CD4-positive, alpha-beta T cell treated with Interleukin-6 at 100 ng/mL for 8 hours (primary cell): ENCODE measurements at places on chromosomes 5 and 9.
A peak's percentile ranks its signal among the peaks of the same experiment; 100 is the strongest.

DNA sequence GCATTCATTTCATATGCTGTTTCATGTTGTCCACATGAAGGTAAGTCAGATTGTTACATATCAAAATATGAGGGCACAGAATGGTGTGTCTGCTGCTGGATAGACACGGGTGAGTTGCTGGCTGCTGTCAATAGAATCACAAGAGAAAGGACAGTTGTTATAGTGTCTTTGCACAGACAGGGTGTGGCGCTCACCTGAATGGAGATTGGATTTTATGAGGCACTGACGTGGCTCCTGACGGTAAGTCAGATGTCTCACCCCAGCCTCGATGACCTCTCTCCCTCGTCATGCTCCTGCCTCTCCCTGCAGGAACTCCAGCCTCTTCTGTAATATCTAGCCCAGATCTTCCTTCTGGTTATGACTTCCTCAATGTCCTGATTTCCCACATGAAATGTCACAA is 75.4 kb upstream of the SELENOP start:
- DNase-seq = no peak

DNA sequence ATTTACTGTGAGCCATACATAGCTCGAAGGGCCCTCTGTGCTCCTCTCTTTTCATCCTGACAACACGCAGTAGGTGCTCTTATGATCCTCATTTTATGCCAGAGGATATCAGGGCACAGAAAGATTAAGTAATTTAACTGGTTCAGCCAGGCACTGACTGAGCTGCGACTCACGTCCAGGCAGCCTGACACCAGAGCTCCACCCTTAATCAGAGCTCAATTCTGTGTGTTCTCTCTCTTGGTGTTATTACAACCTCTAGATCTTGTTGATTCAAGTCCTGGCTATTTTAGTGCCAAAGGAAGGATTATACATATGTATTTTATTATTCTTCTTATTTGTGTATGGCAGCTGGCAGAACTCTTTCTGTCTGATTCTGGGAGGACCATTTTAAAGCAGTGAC is 59.7 kb downstream of the OSMR start:
- no peak for DNase-seq

DNA sequence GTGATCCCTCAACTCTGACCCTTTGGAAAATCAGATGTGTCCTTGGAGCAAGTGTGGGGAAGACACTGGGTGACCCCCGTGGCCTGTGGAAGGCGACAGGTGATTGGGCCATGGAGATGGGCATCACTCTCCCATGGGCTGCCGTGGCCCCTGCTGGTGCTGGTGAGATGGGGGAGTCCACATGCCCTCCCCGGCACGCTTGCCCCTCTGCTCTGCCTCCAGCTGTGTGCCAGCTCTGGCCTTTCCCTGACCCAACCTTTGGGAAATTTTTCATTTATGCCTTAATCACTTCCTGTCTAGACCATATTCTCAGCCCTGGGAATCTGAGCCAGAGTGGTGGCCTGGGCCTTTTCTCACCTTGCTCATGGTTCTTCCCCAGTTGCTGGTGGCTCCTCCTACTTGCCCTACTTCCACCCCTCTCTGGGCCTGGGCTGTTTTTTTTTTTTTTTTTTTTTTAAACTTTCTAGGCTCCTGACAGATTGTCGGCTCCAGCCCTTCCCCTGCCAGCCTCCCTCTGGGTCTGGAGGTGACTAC is 56.6 kb downstream of the RGS3 start:
- DNase-seq = peak; percentile 54

GRCh38 chr5:42553461-42553860 is 130.2 kb downstream of the GHR start:
- DNase-seq = no peak

DNA sequence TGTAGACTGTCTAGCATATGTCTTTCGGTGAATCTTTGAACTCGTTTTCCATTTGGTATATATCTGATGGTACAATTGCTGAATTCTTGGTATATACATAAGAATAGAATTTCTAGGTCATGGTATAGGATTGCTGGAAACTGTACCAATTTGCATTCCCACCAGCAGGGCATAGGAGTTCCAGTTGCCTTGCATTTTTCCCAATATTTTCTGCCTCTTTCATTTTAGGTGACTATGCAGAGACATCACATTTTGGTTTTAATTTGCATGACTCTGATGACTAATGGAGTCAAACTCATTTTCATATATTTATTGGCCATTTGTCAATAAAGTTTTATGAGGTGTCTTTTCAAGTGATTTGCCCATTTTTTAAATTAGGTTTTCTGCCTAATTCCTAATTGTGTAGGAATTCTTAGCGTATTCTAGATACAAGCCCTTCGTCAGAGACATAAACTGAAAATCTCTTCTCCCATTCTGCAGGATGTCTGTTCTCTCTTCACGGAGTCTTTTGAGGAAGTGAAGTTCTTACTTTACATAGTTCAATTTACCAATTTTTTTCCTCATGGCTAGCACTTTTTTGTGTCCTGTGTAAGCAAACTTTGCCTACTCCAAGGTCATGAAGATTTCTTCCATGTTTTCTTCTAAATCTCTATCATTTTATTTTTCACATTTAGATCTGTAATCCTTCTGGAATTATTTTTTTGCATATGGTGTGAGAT is 28.9 kb upstream of the PDCD1LG2 start:
- no peak for DNase-seq

DNA sequence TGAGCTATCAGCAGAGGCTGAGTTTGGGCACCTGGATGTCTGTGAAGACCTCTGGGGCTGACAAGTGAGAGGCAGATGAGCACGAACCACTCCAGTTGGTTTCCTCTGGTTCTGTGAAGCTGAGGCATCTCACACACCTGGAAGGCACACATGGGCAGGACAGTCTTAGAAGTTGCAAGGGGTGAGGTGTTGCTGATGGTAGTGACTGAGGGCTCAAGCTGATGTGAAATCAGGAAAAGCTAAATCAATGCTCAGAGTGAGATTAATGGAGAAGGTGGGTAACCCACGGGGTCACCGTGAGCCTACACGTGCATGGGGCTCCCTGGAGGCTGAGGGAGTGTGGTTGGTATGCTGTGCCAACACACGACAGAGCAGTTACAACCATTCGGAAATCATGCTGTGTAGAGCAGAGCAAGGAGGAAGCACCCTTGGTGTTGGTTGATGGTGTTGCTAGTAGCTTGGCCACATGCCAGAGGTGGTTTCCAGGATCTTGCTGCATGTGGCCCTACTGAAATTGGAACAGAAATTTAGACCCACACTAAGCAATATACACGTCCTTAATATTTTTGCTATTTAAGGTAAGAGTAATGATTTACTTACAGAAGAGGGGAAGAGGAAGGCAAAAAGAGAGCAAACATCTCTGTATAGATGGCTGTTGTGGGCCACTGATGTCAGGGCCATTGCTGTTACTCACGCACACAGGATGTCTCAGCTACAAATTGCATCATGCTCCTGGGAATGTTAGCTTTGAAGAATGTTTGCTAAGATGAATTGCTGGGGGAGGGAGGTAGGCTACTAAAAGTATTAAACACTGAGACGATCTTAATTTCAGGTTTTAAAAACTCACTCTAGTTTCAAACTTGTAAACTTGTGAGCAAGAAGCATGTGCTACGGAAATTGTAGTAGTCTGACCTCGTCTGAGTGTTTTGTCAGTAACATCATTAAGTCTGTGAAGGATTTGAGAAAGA is 170.5 kb downstream of the ARHGEF28 start:
- DNase-seq = no peak

GRCh38 chr5:149724884-149725283 is 5.2 kb upstream of the PPARGC1B start:
- DNase-seq = no peak

GRCh38 chr5:141963701-141964100 is 5.2 kb upstream of the RNF14 start:
- DNase-seq = no peak

GRCh38 chr9:135336722-135337527 is 142.7 kb upstream of the PPP1R26 start:
- DNase-seq = no peak

DNA sequence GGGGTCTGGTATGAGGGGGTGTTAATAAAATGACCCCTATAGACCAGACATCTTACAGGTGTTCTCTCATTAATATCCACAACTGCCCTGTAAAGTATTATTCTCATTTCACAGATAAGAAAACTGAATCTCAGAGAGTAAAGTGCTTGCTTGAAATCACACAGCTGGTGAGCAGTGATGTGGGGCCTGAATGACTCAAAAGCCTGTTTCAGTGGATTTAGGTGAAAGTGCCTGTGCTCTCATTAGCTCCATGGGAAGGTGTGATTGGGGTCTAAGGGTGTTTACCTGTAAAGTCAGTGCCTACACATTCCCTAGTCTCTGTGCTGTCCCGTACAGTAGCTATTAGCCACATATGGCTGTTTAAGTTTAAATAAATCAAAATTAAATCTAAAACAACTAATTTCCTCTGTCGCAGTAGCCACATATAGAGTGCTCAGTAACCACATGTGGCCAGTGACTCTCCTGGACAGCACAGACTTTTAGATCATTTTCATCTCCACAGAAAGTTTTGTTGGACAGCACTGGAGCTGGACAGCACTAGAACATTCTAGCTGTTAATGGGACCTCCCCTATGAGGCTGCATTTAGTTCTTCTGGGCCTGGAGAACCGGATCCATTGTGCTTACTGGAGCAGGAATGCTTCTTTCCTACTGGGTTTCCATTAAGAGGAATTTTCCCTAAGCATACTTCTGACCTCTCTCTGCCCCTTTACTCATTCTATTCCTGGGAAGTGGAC is 52.5 kb upstream of the SEMA6A start:
- no peak for DNase-seq
